Osteoblast (primary cell): ENCODE measurements at places on chromosomes 1 and 21. TPM values are rescaled to one million over a fixed set of nuclear protein-coding genes. Genes with fewer than 3 reads are reported as not detected.

- DNase-seq, result peak; percentile 88
These were observed 8.5 kb downstream of the IRF2BP2 start for GRCh38 chr1:234601301-234602017.

DNA sequence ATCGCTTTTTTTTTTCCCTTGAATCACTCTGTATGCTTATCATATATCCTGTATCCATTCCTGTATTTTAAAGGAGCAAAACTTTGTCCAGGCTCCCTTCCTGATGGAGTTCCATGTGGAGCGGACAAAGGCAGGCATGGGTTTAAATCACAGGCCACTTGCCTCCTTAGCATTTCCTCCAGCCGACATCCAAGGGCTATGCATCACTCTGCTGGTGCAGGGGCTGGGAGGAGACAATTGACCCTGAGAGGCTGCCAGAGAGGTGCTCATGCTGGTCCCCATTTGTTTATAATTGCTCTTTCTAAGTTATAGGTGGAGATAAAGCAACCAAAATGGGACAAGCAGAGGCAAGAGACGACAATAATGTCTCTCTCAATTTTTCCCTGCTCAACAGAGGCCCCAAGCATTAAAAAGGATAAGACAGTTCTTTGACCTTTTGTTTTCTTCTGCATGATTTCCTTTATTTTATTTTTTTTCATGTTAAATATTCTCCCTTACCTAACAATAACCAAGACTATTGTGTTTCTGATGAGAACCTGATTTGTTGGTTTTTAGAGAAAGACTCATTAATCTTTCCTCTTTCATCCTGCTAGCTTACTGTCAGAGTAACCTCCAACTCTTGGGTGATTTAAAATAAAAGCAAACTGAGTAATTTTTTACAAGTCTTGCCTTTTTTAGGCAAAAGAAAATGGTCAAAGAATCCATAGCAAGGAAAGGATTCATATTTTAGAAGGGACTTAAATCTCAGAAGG lies 353.7 kb downstream of the ADGRL2 start:
- no peak for DNase-seq

DNA sequence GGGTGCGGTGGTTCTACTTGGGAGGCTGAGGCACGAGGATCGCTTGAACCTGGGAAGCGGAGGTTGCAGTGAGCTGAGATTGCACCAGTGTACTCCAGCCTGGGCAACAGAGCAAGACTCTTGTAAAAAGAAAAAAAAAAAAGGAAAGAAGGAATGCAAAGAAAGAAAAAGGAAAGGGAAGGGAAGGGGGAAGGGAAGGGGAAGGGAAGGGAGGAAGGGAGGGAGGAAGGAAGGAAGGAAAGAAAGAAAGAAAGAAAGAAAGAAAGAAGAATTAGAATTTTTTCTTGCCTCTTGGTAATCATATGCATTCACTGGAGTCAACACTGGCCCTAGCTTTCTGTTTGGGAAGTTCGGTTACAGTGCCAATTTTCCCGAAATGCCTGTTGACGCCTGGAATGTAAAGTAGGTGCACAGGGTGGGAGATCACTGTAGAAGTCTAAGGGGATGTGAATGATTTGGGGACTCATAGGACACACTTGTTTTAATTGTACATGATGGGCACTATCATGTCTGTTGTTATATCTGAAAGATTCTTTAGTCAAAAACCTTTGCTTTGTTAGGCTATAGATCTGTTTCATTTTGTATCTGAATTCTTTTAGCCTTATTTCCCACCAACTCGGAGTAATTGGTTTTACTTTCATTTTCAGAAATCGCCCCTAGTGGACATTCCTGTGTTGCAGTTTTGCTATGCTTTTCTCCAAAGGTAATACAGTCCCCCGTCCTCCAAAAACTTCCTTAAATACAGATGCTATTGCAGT lies 59.8 kb upstream of the MORC3 start:
- peak; percentile 89 for DNase-seq

Gene CNIH3
- 3.6 and 9.7 TPM in 2 replicates for total RNA-seq

DNA sequence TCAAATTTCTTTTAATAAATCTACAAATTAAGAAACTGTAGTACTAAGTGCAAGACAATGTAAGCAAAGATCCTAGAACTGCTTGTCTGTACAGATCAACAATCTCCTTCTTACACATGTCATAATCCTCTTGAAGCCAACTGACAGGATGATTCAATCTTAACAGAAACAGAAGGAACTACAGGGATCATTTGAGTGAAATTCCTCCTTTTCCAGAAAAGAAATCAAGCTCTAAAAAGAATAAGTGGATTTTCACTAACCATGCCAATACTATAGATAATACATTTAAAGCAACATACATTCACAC lies 53.2 kb downstream of the RAB3GAP2 start:
- no peak for DNase-seq

DNA sequence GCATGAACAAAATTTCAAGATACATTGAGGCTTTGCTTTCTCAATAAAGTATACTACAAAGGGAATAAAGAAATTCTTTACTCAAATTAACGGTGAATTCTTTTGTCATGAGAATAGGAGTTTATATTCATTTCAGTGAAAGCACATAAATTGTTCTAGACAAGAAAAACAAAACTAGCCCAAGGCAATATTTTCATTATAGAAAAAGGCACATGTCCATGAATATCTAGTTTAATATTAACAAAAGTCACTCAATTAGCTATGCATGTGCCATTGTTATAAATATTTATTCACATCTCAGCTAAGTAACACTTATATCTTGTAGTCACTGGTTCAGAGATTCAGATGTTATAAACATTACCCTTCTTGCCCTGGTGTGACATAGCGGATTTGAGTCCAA lies 369.3 kb downstream of the GPATCH2 start:
- no peak for DNase-seq

DNA sequence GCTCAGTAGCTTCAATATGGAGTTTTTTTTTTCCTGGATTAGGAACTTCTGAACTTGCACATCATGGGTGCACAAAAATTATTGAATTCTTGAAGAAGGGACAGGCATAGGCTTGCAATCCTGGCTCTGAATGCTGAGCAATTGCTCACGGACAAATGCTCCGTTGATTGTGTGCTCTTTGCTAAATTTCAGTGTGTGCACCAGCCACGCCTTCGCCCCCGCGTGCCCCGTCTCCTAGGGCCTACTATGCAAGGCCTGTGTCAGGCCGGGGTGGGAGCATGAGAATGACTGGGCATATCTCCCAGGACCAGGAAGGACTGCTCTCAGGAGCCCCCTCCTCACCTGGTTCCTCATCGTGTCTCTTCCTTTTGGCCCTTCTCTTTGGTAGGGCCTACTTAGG lies 17.4 kb downstream of the IL6R start:
- DNase-seq, result no peak

Gene COL9A2
- total RNA-seq, result 0.36 and 0.88 TPM in 2 replicates

- DNase-seq, result peak; percentile 93
These were observed 12.9 kb upstream of the FYB2 start for GRCh38 chr1:56831871-56832693.

DNA sequence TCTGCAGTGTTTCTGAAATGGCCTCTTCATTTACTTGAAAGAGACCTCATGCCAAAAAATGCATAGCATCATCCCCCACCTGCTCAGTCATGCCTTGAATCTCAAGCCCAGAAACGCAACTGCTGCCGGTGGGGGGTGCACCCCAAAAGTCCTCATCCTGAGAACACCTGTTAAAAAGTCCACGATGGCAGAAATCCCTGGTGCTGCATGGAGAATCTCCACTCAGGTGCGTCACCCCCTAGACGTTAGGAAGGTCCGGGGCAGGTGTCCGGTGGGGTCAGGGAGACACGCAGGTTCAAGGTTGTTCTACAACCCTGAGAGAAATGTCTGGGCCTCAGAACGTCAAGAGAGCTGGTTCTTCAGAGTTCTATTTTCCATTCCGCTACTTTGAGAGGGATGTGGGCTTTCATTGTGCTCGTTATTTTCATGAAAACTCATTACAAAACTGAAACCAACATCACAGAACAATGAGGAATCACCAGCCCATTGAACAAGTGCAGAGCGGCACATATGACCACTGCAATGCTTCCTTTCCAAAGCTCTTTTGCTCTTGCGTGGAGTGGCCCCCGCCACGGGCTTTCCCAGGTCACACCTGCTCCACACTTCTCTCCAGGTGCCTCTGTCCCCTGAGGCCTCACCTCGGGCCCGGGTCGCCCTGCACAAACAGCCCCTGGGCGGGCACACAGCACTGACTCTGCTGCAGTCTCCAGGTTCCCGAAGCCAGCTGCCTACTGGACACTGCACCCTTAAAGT lies 201.9 kb downstream of the TOMM20 start:
- no peak for DNase-seq

- DNase-seq, result peak; percentile 75
These were observed 52.1 kb upstream of the ETV3 start for GRCh38 chr1:157189986-157190982.

DNA sequence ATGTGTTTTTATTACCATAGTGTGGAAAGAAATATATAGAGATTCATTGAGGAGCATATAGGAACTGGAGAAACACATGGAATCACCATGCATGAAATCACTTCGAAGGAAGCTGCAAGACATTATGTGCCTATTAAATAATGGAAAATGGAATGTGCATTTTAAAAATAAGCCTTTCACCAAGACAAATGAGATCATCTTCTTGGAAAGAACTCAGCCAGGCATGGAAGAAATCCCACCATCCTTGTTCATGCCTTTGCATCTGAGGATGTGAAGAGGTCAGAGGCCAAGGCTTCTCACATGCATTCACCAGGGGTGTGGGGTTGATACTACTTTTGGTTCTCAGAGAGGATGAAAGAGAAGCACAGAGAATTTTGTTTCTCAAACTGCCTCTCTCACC lies 50.0 kb downstream of the C1orf198 start:
- DNase-seq, result no peak

Gene CA6
- total RNA-seq, result not detected in 2 replicates

Gene VWA5B1
- total RNA-seq, result not detected in 2 replicates

Gene NTMT2
- not detected in 2 replicates for total RNA-seq

DNA sequence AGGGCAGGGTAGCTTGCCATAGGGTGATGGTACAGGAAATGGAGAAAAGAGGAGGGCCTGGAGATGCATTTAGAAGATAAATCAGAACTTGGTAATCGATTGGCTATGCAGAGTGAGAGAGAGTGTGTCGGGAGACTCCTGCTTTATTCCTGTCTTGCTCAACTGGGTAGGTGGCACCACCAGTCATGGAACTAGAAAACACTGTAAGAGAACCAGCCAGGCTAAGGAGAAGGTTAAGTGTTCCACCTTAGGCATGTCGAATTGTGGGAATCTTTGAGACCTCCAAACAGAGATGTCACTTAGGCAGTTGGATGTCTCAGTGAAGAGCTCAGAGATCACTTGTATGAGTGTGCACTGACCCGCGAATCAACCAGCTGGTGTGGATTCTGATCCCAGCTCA lies 28.7 kb upstream of the RD3 start:
- DNase-seq, result no peak

Gene DYRK3
- 52.1 and 54.8 TPM in 2 replicates for total RNA-seq

GRCh38 chr1:11042995-11043874 lies 3.8 kb downstream of the MASP2 start:
- peak; percentile 62 for DNase-seq

DNA sequence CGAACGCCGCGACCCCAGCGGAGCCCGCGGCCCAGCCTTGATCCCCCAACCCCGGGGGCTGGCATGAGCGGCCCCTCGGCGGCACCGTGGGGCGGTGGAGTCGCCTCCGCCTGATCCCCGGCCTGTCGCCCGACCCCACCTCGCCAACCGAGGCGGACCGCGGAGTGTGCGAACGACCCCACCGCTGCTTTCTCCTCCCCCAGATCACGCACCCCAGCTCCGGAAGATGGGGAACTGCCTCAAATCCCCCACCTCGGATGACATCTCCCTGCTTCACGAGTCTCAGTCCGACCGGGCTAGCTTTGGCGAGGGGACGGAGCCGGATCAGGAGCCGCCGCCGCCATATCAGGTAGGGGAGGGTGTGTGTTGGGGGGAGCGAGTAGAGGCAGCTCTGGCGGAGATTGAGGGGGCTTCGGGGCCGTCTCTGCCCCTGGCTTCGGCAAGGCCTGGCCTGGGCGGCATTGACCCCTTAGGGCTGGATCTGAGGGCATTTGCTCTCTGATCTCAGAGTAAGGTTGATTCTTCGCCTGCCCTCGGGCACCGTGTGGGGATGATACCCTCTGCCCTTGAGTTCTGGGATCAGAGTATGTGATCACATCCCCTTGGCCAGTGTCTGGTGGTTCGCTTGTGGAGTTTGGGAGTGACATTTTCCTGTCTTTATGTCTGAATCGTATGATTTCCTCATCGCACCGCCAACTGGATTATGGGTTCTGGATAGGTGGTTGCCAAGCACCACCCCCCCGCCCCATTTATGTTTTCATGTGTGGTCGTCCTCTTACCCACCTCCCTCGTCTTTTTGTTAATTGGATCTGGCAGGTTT lies 668 bp downstream of the RNF11 start:
- DNase-seq, result peak; percentile 75

DNA sequence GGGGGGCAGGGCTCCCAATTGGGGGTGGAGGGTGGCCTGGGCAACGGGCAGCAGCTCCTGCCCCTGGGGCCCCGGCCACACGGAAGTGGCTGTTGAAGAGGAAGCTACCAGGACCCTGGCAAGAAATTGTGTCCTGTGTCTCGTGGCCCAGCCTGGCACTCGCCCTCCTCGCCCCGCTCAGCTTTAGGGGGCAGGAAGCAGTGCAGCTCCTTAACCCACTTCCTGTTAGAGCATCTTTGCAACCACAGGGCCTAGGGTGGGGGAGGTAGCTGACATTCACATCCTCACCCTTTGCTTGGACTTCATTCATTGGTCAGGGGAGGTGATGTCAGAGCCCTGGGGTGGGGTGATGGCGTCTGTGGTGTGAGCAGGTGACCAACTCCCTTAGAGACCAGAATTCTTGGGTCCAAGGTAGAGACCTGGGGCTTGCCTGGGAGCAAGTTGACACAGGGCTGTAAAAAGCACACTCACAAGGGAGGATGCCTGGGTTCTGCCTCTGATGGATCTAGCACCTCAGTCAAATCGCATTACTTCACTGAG lies at the start of gene ARHGAP30:
Gene ARHGAP30 (minus strand): TSS at position 161 of the 540 bp plus-strand sequence. CDS start 267 bp downstream, outside the sequence.
- peak; percentile 62 for DNase-seq
